Osteoblast (primary cell): ENCODE measurements at places on chromosomes 2 and 18. TPM values are rescaled to one million over a fixed set of nuclear protein-coding genes. Genes with fewer than 3 reads are reported as not detected.

Gene CELF4
- not detected in 2 replicates for total RNA-seq

DNA sequence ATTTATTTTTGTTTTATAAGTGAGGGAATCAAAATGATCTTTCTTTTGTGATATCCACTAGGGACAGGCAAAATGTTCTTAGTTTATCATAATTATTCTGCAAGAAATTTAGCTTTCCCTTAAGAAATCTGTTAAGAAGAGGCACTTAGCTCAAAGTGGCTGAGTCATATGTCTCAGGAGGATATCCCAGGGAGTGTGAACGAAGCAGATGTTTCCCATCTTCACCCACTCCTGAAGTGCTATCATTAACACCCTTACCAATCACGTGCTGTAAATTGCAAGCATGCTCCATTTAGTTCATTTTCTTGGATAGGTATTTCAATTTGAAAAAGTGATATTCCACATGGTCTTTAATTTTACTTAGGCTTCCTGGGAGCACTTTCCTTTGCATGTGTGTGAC, 774.3 kb upstream of the TMEFF2 start:
- no peak for DNase-seq

Gene RAB17
- total RNA-seq = 0.36 TPM in 1 of 2 replicates, not detected in the other

- DNase-seq = peak; percentile 53
Observed at GRCh38 chr2:100012561-100012960, 129.8 kb downstream of the AFF3 start.

Gene TSPYL6
- total RNA-seq = not detected in 2 replicates
